ENCODE measurements at places on chromosomes 16 and 17.

GRCh38 chr16:9348912-9349311, 257.5 kb downstream of the HAPSTR1 start:
- DNase-seq: no peak

- no peak for DNase-seq
These were observed 9.9 kb downstream of the ZFHX3 start for GRCh38 chr16:73037845-73038570.

- DNase-seq: peak; percentile 88
These were observed at the start of gene RUNDC1 for GRCh38 chr17:42980274-42980765. Gene RUNDC1 (plus strand): TSS chr17:42980565. CDS start chr17:42980577, 12 bp downstream.

- no peak for DNase-seq
These were observed 22.0 kb upstream of the HAS3 start for GRCh38 chr16:69083306-69083941.

GRCh38 chr17:32546031-32546444, 59.2 kb downstream of the CDK5R1 start:
- DNase-seq: no peak

GRCh38 chr16:65372171-65372570, 250.3 kb upstream of the CDH11 start:
- DNase-seq: no peak

- DNase-seq: peak; percentile 31
These were observed at the start of gene DNAI2 for GRCh38 chr17:74274060-74274708. Gene DNAI2 (plus strand): TSS chr17:74274234. CDS start chr17:74281818, 7,584 bp downstream.

DNA sequence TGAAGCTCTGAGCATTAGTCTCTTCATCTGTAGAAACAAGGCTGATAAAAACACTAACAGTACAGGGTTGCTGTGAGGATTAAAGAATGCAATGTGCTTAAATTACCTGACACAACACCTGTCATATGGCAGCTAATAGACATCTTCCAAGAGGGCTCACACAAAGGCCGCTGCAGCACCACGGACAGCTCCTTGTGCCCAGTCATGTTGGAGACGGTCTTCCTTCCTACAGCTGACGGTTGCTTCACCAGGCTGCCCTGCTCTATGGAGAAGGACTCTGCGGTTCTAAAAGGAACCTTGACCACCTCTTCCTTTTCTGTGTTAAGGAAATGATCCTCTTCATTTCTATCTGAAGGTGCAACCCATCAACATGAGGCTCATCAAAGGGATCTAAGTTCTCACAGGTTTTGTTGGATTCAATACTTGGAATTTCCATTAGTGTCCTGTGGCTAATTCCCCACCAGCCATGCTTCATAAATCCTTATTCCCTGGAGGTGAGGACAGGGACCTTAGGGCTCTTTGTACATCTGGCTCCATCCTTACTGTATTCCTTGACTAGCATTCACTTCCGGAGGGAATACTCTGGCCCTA, 138.9 kb upstream of the CES5A start:
- DNase-seq: no peak

DNA sequence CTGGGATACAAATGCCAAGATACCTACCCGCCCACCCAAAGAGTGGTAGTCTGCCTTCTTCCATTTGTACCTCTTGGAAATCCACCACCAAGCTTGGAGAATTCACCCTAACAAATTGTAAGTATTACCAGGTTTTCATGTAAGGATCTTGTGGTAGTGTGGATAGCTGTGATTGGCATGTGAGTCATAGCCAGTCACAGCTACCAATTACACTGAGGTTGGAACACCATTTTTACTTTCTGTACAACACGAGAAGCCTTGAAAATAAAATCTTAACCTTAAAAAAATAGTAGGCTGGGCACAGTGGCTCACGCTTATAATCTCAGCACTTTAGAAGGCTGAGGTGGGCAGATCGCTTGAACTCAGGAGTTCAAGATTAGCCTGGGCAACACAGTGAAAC, 18.5 kb upstream of the SLC35G3 start:
- DNase-seq: no peak

GRCh38 chr17:67253384-67253783, 8.4 kb upstream of the HELZ start:
- DNase-seq: no peak

DNA sequence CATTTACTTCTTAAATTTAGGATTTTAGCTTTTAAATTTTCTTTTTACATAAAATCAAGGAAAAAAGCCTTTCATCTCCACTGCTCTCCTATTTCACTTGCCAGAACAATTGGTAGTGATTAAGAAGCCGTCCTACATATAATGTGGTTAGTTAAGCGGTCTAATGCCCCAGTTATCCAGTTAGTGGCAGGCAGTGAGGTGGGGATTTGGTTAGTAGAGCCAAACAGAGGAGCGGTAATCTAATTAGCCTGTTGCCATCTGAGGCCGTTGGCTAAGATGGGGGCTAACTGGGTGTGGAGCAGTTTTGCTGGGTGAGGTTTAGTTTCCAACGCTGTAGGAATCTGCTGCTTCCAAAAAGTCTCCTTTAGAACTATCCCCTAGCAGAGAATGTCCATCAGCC, 22.4 kb downstream of the SNX11 start:
- DNase-seq: no peak

GRCh38 chr17:38341035-38341721, 2.6 kb downstream of the GPR179 start:
- DNase-seq: peak; percentile 71

- no peak for DNase-seq
These were observed 75.9 kb upstream of the IRX6 start for GRCh38 chr16:55248058-55248457.

DNA sequence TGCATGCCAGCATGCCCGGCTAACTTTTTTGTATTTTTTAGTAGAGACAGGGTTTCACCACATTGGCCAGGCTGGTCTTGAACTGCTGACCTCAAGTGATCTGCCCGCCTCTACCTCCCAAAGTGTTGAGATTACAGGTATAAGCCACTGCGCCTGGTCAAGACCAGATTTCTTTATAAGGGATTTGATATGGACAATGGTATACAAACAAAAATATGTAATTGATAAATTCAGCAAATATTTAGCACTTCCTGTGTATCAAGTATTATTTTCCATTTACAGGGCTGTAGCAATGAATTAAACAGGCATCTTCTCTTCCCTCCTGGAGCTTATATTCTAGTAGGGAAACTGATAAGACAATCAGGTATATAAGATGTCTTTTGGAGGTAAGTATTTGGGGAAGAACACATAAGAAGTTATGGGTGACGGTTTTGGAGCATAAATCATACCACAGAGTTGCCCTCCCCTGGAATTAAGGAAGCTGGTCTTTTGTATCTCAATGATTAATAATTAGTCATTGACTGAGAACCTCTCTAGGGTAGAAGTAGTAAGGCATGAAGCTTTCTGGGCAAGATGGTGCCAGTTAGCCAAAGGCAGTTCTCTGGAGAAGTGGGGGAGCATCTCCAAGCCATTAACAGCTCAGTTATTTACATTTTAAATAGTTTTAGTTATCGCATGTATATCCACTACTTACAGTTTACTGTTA, 35.8 kb downstream of the TANC2 start:
- DNase-seq: no peak

DNA sequence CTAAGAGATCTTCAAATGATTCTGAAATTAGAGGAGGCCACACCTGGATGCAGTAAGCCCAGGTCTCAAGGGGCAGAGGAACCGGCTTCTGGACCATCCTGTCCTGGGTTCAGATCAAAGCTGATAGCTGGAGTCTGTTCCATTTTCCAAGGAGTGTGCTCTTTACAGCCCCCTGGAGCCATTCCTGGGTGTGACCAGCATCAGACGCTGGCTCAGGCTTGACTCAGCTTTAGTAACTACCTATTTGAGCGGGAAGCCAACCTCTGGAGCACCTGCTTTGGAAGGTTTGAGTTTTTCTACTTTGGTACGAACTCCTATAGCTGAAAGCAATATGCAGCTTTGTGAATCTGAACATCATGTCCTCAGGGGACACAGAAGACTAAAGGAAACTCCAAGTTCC, 12.9 kb upstream of the BBS2 start:
- no peak for DNase-seq

DNA sequence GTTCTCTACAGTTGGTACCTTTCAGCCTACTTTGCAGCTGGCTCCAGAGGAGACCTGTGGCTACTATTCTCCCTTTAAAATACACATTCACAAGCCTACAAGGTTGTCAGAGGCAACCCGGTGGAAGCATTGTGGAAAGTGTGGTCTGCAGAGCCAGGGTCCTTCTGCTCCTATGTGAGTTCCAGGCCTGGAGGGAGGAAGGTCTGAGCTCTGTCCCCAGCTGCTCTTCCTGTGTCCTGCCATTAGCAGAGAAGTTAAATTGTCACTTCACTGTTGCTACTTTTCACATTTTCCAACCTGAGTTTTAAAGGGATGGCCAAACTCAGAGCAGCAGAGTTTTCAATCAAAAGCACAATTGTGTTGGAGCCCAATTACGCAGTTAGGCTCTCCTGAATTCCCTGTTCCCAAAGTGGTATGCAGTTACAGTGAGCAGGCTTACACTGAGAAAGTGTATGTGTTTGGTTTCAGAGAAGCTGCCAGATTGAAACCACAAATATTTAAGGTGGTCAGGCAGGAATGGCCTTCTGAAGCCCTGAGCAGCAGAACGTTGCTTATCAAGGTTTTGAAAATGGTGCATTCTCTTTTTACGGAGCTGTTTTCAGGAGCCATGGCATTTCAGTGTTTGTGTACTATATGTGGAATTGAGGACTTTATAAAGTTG, 25.0 kb downstream of the MAP3K3 start:
- no peak for DNase-seq

DNA sequence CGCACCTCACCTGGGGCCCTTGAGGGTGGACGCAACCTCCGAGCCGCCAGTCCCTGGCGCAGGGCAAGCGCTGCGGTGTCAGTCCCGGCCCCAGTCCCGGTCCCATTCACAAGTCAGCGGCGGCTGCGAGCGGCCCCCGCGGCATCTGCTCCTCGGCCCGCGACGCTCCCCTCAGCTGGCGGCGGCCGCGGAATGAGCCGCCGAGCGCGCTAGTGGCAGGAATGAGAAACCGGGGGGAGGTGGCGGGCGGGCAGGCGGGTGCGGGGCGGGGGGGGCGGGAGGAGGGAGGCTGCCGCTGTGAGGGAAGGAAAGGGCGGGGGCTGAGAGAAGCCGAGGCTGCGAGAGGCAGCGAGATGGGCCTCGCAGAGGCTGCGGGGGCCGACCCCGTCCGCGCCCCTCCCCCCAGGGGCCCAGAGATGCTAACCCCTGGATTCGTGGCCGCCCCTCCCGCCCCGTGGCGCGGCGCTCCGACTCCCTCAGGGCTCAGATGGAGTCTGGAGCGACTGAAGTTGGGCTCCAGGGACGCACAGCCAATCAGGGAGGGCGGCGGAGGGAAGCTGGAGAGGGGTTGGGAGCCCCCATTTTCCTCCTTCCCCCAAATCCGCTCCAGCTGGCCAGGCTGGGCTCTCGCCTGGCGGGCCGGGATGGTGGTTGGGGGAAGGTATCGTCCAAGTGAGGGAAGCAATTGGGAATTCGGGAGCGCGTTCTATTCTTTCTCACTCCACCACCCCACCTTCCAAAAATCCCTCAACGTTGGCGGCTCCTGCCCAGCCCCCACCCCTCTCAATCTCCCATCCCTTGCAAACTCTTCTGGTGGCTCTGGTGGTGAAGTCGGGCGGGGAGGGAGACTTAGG, at the start of gene CDH11:
Gene CDH11 (minus strand): TSS at position 194 of the 854 bp plus-strand sequence. CDS start 117,194 bp downstream, outside the sequence.
- no peak for DNase-seq

DNA sequence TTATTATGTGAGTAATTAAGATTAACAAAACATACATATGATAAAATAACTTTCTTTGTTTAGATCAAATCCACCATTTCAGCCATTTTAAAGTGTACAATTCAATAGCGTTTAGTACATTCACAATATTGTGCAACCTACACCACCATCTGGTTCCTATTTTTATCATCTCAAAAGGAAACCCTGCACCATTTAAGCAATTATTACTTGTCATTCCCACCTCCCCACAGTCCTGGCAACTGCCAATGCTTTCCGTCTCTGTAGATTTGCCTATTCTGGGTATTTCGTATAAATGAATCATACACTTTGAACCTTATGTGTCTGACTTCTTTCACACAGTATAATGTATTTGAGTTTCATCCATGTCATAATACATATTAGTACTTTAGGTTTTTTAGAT, 162.5 kb upstream of the CNTNAP4 start:
- no peak for DNase-seq

GRCh38 chr17:42886283-42887176, 14.1 kb upstream of the G6PC1 start:
- no peak for DNase-seq

- no peak for DNase-seq
These were observed 35.5 kb upstream of the CDC42EP4 start for GRCh38 chr17:73347351-73347750.

DNA sequence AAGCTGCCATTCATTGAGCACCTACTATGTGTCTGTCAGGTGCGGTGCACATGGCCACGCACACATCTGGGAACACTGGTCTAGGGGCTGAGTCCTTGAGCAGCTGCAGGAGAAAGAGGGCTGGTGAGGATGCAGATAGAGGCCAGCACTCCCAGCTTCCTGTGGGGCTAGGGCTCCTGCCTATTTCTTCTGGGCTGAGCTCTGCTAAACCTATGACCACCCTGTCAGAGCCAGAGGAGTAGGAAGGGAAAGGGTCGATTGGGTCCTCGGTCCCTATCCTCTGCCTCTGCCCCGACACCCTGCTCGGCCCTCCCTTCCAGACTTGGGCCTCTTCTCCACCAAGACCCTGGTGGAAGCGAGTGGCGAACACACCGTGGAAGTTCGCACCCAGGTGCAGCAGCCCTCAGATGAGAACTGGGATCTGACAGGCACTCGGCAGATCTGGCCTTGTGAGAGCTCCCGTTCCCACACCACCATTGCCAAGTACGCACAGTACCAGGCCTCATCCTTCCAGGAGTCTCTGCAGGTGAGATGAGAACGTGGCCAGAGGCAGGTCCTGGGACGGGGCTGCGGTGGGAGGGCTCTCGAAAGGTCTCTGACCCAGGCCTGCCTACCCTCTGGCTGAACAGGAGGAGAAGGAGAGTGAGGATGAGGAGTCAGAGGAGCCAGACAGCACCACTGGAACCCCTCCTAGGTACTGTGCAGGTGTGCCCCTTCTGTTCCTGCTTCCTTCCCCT, 4.0 kb upstream of the TMEM88 start:
- DNase-seq: no peak

Data from NCI-H2107 (cell line).